ENCODE measurements at places on chromosomes 3 and 15.

DNA sequence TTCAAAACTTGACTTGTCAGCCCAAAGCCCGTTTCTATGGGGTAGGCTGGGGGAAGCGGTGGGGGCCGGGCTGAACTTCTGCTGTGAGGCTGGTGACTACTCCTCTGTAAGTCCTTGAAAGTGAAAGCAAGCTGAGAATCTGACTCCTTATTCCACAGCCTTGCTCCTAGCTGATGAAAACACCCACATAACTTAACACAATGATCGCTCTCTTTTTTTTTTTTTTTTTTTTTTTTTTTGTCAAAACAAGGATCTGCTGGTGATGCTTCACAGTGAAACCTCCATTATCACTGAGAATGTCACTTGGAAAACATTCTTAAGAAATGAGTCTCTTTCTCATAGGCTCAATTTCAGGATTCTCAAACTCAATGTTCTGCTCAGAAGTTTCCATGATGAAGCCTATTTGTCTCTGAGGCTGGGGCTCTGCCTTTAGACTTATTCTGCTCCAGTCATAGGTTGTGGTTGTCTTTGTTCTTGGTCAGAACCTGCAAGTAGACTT lies 31.4 kb upstream of the TKT start:
- no peak for DNase-seq

DNA sequence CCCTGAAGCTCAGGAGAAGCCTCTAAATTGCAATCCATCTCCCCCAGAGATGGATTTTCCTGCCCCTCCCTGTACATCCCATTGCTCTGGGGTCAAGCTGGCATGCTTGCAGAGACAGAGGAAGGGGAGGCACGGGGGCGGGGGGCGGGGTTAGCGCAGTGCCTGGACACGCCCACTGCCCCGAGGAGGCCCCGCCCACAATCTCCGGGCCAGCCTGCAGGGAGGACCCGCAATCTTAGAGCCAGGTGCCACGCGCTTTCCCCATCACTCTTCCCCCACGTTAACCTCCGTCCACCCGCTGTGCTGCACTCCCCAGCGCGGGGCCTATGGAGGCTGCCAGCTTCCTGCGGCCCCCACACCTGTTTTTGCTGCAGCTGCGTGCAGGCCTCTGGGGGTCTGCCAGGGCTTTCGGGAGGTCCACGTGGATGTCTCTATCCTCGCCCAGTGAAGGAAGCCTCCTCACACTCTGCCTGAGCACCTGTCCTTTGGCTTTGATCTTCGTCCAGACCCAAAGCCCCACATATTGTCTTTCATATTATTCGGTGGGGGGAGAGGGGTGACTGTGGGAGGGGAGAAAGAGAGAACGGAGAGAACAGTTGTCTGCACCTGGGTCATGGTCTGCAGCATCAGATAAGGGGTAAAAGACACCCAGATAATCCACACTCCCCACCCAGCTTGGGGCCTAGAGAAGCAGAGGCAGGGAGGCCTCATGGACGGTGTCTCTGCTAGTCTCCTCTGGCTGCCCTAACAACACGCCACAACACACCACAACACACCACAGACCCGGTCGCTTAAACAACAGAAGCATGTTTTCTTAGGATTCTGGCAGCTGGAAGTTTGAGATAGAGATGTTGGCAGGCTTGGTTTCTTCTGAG lies 118.0 kb upstream of the MEF2A start:
- DNase-seq = peak; percentile 30

GRCh38 chr15:74432968-74433591 lies 678 bp downstream of the SEMA7A start:
- DNase-seq = no peak

DNA sequence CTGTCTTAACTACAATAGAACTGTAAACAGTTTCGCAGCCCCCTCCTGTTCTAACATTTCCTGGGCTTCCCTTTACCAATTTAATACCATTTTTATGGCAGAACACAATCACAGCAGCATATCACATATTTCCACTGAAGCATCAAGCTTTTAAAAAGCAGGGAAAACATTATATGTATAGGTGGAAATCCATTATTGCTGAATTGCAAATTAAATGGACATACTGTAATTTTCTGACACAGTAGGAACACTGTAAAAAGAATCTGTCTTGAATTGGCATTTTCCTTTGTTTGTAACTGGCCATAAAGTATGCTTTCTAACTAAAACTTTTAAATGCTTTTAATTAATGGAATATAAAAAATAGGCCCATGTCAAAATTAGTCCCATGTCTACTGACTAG lies 1385.8 kb downstream of the SI start:
- DNase-seq = no peak

DNA sequence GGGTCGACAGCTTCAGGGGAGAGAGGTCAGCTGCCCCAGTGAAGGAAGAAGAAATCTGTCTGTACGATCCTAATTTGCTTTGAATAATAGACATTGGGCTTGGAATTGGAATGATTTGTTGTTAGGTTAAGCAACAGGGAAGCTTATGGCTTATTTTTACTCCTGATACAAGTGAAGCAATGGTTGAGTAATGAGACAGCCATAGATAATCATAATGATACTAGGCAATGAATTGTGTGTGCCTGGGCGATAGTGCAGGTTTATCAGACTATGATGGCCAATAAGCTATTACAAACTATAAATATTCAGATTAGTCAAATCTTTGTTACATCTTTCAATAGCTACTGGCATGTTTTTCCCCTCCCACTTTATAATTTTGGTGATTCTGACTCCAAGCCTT lies 140.9 kb upstream of the CDIN1 start:
- no peak for DNase-seq
